ENCODE measurements at places on chromosomes 13 and 19.

- DNase-seq, result no peak
Observed at GRCh38 chr13:82634946-82635345, 1247.3 kb downstream of the SLITRK1 start.

DNA sequence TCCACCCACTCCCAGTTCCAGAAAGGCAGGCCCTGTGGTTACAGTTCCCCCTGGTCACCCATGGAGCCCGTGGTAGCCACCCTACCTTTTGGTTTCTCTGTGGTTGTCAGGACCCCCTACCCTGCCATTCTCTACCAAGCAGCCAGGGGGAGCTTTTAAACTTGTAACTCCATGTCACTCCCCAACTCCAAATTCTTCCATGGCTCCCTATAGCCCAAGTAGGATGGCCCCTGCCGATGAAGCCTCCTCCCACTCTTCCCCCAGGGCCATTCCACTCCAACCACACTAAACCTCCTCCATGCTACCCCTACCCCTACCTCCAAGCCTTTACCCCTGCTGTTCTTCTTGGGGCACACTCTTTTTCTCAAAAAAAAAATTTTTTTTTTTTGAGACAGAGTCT lies 2.2 kb downstream of the S1PR2 start:
- DNase-seq, result no peak

DNA sequence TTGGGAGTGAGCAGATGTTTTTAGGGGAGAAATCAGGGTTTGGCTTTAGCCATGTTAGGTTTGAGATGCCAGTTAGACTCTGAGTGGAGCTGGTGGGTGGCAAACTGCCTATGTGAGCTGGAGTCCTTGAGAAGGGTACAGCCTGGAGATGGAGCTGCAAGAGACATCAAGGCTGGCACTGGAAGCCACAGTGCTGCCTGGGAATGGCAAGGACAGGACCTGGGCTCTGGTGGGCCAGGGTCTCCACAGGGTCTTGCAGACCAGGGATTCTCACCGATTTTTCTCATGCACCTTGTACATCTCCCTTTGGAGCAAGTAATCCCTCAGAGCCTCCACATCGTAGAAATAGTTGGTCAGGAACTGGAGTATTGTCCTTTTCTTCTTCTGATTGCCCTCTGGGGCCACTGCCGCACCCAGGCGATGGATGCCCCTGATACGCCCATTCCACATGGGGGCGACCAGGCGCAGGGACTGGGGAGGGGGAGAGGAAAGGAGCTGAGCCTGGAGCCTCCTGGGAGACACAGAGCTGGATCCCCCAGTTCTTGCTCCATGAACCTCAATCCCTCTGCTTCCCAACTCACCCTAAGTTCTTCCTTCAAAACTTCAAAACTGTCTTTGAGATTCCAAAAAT lies 1.7 kb downstream of the DMAC2 start:
- DNase-seq, result no peak

DNA sequence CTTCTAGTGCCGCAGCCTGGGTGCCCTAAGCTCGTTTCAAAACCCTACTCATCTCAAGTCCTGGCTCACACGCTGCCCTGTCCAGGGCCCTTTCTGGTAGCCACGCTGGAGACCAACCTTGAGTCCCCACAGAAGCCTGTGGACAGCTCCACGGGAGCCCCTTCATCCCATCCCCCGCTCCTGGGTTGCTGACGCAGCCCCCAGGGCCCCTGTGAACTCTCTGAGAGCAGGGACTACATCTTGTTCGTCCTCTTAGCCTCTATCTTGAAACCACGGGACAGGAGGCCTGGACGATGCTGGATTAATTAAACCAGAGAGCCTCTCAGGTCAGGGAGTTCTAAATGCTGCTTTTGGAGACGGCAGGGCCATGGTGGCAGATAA lies 7.4 kb downstream of the MLLT1 start:
- no peak for DNase-seq

DNA sequence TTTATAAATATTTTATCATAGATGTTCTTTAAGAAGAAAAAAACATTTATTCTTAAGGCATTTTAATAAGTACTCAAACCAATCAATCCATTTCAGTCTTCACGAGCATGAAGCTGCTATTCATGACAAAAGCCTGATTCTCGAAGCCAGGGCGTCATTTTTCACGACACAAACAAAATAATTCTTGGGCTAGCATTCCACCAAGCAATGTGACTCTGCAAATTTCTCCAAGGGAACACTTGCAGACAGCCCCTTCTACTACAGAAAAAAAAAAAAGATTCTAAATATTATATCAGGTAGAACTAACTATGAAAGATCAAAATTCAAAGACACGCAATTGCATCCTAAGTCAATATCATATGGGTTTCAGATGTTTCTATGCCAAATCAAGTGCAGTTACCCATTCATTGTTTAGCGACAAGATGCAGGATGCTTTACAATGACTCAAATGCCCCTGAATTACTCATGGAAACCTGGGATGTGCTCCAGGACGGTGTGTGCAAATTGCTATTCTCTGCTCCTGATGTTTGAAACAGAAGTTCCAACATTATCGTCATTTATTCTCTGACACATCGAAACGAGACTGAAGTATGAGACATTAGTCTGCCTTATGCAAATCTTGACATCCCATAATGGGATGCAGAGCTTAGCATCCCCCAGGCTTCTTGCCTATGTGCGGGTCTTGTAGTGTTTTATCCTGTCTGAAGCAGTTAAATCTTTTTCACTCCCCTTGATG lies 517.7 kb downstream of the MYO16 start:
- DNase-seq, result no peak

- DNase-seq, result no peak
Observed at GRCh38 chr13:101773062-101773461, 320.6 kb downstream of the ITGBL1 start.

GRCh38 chr13:96238861-96239260 lies 149.0 kb downstream of the HS6ST3 start:
- DNase-seq, result no peak

GRCh38 chr19:46321653-46322052 lies 24.8 kb downstream of the HIF3A start:
- no peak for DNase-seq

GRCh38 chr19:1451916-1452801 lies 2.2 kb downstream of the APC2 start:
- DNase-seq, result no peak

- no peak for DNase-seq
Observed at GRCh38 chr13:95756072-95756471, 79.1 kb downstream of the DNAJC3 start.

DNA sequence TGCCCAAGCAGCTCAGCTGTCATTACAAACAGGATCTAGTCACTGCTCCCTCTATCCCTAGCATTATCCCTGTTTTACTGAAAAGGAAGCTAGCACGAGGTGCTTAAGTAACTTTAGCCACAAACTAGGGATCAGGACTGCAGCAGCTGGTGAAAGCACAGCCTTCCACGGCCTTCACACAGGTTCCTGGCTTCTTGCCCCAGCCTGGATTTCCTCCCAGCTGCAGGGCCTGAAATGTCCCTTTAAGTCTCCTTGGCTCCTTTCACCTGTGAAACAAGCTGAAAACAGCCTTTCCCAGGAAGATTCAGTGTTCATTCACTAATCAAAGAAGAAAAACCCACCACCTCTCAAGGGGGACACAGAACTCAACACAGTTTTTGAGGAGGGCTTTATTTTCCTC lies 754.5 kb downstream of the DIAPH3 start:
- no peak for DNase-seq

- DNase-seq, result no peak
Observed at GRCh38 chr19:45771311-45771933, 2.4 kb upstream of the SIX5 start.

DNA sequence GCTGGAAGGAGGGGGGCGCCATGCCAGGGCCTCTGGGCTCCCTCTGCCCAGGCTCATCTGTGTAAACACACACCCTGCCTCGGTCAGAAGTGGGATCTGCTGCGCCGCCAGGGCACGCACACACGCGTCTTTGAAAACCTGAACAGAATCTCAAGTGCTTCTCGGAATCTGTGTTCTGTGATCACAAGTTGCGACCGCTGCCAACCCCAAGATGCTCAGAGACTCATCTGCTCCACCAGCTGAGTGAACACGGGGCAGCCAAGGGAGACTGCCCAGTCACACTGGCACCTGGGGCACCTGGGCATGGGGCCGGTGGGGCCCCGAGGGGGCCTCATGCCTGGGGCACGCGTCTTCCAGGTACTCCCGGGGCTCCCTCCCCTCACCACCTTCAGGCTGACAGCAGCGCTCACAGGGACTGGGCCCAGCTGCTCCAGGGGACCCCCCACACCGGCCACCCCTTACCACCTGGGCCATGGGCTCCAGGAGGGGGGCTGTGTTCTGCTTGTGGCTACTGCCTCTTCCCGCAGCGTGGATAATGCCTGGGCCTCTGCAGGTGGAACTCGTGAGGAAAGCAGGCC lies 59.0 kb downstream of the KLF2 start:
- DNase-seq, result no peak

GRCh38 chr19:6925386-6925785 lies 38.0 kb downstream of the ADGRE1 start:
- DNase-seq, result no peak

GRCh38 chr13:113150550-113151365 lies 7.7 kb upstream of the PROZ start:
- DNase-seq, result no peak

GRCh38 chr19:18489627-18490184 lies 32.2 kb downstream of the ELL start:
- DNase-seq, result no peak

DNA sequence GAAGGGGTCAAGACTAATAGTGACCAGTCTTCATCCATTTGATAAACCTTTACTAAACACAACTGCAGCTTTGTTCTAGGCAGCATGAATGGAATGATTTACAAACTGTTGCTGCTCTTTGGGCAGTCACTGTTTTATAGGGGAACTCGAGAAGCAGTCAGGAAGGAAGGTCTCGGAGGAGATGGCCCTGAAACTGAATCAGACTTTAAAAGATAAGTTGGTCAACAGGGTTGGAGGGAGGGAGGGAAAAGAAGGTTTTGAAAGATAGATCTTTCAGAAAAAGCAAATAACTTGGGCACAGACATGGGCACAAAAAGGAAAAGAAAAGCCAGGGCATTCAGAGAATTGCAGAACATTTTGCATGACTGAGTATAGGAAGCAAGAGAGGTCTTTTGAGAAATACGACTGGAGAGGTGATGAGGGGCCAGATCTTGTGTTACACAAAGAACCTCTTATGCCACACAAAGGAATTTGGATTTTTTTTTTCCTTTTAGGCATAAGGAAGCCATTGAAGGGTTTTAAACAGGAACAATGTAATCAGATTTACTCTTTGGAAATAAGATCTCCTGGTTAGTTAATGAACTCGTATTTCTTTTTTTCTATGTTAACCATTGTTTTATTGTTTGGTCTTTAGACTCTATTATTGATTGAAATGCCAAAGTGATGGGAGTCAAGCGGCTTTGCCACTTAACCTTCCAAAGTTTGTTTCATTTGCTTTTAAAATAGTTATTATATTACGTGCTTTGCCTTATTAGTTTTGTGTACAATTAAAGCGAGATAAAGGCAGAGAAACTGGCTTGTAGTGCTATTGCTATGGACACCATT lies 37.5 kb upstream of the SACS start:
- no peak for DNase-seq
